ENCODE measurements at places on chromosomes 6 and 20.

GRCh38 chr6:166572370-166573261, 13.9 kb downstream of the RAMACL start:
- peak; percentile 88 for DNase-seq

DNA sequence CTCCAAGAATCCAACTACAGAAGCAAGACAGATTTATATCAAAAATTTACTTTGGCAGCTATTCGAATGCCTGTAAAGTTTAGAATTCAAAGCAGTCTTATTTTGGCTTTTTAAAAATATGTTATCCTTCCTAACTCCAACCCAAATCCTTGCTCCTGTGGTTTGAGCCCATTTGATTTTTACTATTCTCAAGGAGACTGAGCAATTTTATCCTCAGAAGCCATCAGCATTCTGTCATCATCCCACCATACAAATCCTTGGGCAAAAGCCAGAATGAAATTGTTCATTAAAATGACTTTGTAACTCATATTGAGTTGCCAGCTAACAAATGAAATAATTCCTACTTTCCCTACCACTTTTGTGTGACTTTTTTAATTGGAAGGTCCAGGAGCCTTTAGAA, 392.8 kb downstream of the ADGRB3 start:
- DNase-seq, result no peak

DNA sequence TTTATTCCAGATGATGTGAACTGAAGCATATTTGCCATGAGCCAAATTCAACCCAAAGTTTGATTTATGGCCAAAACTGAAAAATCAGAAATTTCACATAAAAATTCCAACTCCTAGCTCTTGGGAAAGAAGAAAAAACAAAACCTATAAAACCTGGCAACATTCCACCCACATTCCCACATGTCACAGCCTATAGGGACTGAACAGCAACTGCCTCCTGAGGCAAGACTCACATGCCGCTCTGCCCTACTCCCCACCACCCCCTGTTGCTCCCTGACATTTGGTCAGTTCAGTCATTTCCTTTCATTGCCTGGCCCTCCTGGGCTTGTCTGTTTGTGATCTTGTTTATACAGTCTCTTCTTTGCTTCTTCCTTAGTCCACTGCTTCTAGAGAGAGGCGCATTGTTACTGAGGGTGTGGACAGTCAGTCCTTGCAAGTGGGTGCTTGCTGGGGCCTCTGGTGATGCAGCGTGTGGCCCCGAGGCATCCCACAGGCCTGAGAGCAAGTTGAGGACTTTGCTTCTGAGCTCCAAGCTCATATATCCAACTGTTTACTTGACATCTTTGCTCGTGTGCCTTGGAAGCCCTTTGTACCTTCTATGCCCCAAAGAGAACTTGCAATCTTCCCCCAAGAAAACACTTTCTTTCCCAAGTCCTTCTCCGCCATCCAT, 31.4 kb downstream of the NFATC2 start:
- DNase-seq, result no peak

GRCh38 chr6:43123461-43124314, 47.4 kb upstream of the SRF start:
- no peak for DNase-seq

GRCh38 chr20:43532416-43533055, 25.0 kb downstream of the L3MBTL1 start:
- DNase-seq, result no peak

GRCh38 chr20:32456869-32457478, 98.8 kb downstream of the ASXL1 start:
- peak; percentile 54 for DNase-seq

GRCh38 chr20:59434960-59435359, 134.5 kb downstream of the EDN3 start:
- no peak for DNase-seq

- DNase-seq, result peak; percentile 8
Measured at GRCh38 chr20:2871661-2872458, 1.4 kb upstream of the PTPRA start.

- DNase-seq, result peak; percentile 70
Measured at GRCh38 chr6:152952866-152953509, 29.9 kb downstream of the FBXO5 start.

GRCh38 chr20:8139899-8140298, 7.8 kb downstream of the PLCB1 start:
- no peak for DNase-seq

- DNase-seq, result no peak
Measured at GRCh38 chr6:44275749-44276648, 5.7 kb downstream of the TMEM151B start.

GRCh38 chr6:156943816-156944215, 166.6 kb downstream of the ARID1B start:
- DNase-seq, result no peak

GRCh38 chr20:58308680-58309527, 611 bp upstream of the RAB22A start:
- DNase-seq, result peak; percentile 55

DNA sequence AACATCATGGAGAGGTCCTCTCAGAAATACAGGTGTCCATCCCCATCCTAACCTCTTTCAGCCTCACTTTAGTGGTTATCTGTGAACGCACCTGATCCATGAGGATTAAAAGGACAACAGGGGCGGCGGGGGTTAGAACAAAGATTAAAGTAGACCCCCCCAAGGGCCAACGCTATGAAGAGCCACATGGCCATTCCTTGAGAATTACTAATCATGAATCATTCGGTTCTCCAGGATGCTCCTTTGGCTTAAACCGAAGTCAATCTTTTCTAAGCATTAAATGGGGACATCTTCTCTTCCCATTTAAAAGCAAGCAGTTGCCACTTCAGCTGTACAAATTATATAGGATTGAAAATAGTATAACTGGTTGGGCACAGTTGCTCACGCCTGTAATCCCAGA, 212.4 kb downstream of the GMPR start:
- DNase-seq, result no peak

DNA sequence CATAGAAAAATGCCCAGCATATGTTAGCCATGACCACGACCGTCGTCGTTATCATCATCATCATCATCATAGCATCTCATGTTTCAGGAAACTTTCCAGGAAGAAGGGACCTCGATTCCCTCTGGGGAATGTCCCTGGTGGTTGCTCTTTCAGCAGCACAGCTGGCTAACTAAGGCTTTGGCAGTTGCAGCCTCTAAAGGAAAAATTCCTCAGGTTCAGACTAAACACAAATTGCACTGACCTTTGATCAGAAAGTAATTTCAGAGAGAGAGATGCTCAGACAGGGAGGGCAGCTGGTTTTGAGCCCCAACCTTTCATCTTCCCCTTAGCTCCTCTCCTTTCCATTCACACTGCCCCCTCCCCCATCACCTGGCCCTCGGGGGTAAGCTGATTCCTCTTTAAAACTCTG, 5.6 kb upstream of the CFB start:
- no peak for DNase-seq

- no peak for DNase-seq
Measured at GRCh38 chr6:25332655-25333071, 53.5 kb downstream of the CARMIL1 start.

DNA sequence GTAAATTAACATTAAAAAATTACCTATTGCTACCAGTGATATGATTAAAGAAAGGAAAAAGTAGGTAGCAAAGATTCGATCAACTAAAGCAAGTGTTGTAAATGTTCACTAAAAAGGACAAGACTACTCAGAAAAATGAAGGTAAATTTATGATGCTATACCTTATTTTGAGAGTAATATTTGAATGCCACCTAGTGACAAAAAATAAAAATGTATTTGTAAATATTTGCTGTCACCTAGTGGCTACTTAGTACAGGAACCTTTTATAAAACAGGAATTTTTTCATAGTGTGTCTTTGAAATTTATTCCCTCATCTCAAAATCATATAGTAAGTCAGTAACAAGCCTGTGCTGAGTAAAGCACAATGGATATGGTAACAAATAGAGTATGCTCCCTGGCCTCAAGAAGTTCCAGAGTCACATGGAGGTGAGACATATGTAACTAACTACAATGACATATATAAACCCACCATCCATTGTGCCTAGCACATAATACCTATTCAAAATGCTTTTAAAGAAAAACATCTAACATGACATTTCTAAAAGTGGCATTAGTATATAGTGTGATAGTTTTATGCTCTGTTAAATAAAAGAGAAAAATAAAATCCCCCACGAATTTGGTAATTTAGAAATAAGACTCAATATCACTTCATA, 193.1 kb upstream of the SIM1 start:
- DNase-seq, result peak; percentile 37

Measured in cardiac fibroblast (primary cell).